ENCODE measurements at places on chromosomes 2 and 18.

DNA sequence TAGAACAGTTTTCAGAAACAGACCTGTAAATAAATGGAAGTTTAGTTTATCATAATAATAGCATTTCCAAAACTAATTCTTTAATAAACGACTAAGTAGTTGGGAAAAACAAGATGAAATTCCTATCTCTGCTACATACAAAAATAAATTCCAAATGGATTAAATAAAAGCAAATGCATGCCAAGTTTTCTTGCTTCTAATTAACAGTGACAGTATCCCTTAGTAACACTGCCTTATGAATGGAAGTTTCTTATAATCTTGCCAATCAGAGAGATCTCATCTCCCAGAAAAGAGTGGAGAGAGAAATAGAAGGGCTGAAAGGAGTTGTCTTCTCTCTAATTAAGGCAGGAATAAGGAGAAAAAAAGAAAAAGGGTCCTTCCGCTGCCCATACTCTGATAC, 133.9 kb downstream of the GFPT1 start:
- peak; percentile 18 for DNase-seq

- no peak for DNase-seq
Measured at GRCh38 chr2:188181067-188181838, 110.4 kb upstream of the GULP1 start.

- no peak for DNase-seq
Measured at GRCh38 chr18:55115606-55116005, 156.3 kb upstream of the CCDC68 start.

- no peak for DNase-seq
Measured at GRCh38 chr2:11157731-11158130, 2.5 kb downstream of the SLC66A3 start.

DNA sequence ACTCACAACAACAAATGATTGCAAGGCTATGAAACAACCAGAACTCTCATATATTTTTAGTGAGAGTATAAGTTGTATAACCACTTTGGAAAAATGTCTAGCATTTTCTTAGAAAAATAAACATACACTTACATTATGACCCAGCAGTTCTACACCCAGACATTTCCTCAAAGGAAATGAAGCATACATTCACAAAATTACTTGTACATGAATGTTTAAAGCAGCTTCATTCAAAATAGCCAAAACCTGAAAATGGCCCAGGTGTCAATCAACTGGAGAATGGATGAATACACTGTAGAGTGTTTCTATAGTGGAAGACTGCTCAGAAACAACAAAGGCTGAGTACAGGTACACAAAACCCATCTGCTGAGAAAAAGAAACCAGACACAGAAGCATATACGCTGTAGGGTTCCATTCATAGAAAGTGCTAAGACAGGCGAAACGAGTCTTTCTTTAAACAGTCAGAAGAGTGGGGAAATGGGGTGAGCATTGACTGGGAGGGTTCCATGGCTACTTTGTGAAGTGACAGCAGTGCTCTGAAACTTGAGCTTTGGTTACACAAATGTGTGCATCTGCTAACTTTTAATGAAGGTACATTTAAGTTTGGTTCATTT, 799.0 kb downstream of the DCDC2C start:
- no peak for DNase-seq
